ENCODE measurements at places on chromosomes 1 and 21. TPM values are rescaled to one million over a fixed set of nuclear protein-coding genes. Genes with fewer than 3 reads are reported as not detected.

Gene C2CD4D
- total RNA-seq, result not detected

Gene CFAP141
- not detected for total RNA-seq

Gene BATF3
- total RNA-seq, result 0.42 TPM

Gene CELA2B
- not detected for total RNA-seq

Gene LAMB3
- total RNA-seq, result 26.1 TPM

Gene HMCN1
- total RNA-seq, result 41.3 TPM

Gene CLEC20A
- not detected for total RNA-seq

Gene DNAJC11
- total RNA-seq, result 37.7 TPM

Gene POU2F1
- total RNA-seq, result 4.4 TPM

Gene S100A5
- total RNA-seq, result not detected

Gene FCGR3B
- not detected for total RNA-seq
